ENCODE measurements at places on chromosomes 1 and 21.

DNA sequence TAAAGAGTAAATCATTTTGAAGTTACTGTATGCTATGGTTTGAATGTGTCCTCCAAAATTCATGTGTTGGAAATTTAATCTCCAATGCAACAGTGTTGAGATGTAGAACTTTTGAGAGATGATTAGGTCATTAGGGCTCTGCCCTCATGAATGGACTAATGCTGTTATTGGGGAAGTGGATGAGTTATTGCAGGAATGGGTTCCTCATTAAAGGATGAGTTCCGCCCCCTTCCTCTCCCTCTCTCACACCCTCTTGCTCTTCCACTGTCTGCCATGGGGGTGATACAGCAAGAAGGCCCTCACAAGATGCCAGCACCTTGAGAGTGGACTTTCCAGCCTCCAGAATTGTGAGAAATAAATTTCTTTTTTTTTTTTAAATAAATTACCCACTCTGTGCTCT lies 97.6 kb downstream of the ATP1A1 start:
- no peak for DNase-seq

- no peak for DNase-seq
Measured at GRCh38 chr1:39462074-39462473, 29.4 kb upstream of the BMP8A start.

- no peak for DNase-seq
Measured at GRCh38 chr1:172845371-172845770, 186.5 kb downstream of the FASLG start.

DNA sequence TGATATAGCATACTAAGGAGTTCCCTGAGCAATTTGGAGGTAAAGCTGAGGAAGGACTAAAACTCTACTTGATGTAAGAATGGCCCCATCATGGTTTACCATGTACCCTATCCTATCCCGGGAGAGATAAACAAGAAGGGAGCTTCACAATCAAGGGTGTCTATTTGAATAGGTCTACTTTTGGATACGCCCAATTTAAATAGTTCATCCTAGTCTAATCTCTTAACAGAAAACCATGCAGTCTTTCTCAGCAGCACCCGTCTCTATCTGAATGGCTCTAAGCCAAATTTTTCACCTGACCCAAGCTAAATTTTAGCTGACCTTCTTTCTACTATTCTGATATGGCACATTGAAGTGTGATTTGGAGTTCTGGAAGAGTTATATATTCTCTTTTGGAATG lies 122.0 kb downstream of the TNNI3K start:
- DNase-seq: no peak

GRCh38 chr1:18644973-18645746 lies 14.5 kb downstream of the PAX7 start:
- DNase-seq: no peak

DNA sequence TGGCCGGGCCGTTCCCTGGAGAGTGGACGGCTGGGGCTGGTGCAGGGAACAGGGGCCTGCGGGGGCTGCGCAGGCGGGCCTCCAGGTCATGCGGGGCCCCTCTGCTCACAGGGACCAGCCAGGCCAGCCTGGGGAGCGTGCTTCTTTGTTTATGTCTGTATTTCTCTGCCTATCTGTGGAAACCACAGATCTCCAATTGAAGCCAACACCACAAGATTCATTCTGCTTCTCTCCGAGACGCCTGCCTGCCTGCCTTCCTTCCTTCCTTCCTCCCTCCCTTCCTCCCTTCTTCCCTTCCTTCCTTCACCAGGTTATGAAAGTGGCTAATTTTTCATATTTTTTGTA lies 39.9 kb upstream of the HMGN1 start:
- DNase-seq: no peak

DNA sequence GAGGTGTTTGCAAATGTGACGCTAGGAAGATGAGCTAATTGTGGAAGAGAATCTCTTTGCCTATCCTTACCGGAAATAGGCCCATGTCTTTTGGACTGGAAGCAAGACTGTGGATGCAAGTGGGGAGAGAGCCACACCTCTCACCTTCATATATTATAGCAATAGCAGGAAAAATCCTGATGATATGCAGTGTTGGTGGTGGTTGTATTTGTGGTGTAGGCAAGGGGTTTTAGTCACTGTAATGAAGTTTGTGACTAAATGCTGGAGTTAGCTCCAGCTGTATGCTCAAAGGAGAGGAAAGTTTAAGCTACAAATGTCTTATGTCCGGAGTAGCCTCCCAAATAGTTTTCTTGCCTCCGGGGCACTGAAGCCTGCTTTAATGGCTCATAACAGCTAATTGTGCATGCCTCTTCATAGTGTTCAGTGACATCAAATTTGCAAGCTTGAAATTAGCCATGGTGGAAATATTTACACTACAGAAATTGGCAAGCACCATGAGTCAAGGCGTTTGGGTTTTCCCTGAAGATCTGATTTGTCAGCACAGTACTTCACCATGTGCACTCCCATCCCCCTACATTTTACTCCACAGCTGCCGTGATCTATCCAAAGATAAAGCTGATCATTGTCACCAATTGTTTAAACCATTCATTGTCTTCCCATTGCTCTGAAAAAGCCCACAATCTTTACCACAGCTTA lies 102.6 kb upstream of the ZNF644 start:
- DNase-seq: no peak

GRCh38 chr1:172754609-172755008 lies 95.7 kb downstream of the FASLG start:
- DNase-seq: no peak
